ENCODE measurements at places on chromosomes 5 and 9. TPM values are rescaled to one million over a fixed set of nuclear protein-coding genes. Genes with fewer than 3 reads are reported as not detected.
A peak's percentile ranks its signal among the peaks of the same experiment; 100 is the strongest.

- DNase-seq = no peak
Observed at GRCh38 chr5:154298065-154298464, 107.5 kb downstream of the GALNT10 start.

DNA sequence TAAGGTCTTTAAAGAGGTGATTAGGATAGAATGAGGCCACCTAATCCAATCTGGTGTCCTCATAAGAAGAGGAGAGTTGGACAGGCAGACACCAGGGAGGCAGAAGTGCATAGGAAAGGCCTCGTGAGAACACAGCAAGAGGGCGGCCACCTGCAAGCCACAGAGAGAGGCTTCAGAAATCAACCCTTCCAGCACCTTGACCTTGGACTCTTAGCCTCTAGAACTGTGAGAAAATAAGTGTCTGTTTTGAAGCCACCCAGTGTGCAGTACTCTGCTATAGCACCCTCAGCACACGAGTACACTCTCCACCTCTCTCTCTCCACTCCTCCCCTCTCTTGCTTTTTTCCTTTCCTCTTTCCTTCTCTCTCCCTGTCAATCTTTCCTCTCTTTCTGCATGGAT is 26.8 kb downstream of the NIPAL4 start:
- no peak for DNase-seq

DNA sequence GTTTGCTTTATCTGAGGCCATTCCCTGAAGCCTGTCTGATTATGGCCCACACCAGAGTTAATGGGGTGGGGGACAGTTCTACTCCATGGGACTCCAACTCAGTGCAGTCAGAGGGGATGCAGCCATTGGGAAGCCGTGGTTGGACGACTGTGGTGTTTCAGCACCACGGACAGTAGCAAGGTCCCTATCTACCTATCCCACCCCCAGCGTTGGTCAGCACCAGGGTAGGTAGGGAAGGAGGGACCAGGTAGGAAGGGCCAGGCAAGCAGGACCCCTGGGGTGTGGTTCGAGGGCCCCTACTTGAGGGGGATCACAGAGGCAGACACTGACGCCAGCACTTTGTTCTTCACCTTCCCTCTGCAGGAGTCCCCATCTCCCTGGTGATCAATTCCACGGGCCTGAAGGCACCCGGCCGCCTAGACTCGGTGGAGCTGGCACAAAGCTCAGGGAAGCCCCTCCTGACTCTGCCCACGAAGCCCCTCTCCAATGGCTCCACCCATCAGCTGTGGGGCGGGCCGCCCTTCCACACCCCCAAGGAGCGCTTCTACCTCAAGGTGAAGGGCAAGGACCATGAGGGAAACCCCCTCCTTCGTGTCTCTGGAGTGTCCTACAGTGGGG is 33.2 kb downstream of the HMCN2 start:
- DNase-seq = no peak

GRCh38 chr9:110291921-110292557 is 35.7 kb upstream of the TXN start:
- no peak for DNase-seq

- DNase-seq = peak; percentile 49
Observed at GRCh38 chr5:44885903-44886302, 77.2 kb downstream of the MRPS30 start.

DNA sequence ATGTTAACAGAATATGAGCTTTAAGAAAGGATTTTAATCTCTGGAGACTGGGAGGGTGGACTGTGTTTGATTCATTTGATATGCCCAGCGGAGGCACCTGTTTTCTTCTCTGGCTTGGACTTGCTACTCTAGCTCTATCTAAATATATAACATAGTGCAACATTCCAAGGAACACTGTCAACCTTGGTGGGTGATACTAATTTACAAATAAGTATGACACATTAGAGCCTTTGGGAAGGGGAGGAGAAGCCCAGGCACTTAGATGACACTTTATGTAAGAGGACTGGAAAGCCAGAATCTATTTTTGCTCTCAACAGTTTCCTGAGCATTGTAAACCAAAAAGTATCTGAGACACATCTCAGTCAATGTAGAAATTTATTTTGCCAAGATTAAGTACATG is 83.4 kb upstream of the SHISAL2B start:
- DNase-seq = no peak

GRCh38 chr9:120348951-120349429 is 231.0 kb downstream of the CDK5RAP2 start:
- peak; percentile 73 for DNase-seq

DNA sequence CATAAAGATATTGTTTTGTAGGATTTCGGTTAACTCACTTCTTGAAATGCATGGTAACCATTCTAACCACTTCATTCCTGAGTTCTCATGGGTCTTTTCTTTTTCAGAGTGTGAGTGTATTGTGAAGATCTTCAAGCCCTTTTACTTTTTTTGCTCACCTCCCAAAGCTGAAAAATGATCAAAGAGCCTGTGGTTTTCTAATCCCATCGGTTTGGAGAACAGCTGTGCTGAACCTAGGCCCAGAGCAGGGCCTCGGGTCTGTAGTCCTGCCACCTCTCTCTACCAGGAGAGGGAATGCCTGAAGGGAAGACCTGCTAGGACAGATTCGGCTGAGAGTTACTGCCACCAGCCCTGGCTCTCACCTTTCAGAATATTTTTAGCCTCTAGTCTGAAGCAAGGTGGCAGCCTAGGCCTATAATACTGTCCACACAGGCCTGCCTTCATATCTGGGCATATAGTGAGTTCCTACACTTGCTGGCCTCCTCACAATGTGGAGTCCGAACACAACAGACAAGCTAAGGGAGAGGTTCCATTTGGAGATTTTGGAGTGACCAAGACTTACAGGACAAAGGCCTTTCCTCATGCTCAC is 13.8 kb downstream of the RGMB start:
- DNase-seq = no peak

DNA sequence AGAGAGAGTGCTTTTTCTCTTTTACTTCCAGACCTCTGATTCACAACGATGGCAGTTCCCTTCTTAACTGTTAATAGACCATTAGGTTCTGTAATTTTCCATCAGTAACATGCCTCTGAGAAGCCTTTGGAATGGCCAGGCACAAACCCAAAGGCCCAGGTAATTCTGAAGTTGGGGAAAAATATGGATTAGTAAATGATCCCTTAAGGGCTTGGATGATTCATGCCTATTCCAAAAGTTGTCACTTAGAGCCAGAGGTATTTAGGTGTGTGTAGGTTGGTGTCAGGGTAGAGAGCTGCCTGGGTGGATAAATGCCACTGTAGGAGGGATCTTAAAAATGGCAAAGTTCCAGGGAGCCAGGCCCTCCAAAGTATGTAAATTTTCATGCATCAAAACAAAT is 228.8 kb downstream of the PLK2 start:
- no peak for DNase-seq

GRCh38 chr9:17789316-17789715 is 210.4 kb downstream of the SH3GL2 start:
- no peak for DNase-seq

DNA sequence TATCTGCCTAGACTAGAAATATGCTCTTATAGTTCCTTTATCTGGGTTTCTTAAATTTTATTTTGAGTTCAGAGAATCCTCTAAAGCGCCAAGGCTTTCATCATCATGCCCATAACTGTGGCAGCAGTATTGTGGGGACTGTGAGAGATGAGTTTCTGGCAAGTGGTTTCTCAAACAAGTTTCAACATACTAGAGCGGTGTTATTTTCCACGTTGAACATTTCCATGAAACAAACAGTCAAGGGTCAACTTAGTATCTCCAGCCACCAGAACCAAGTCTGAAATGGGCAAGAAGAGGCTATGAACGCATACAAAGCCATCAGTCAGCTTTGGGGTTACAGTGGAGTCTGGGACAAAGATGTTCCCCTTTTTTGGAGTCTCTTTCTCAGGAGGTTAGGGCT is 40.3 kb downstream of the SERINC5 start:
- no peak for DNase-seq

GRCh38 chr5:27474395-27474794 is 436.0 kb upstream of the CDH9 start:
- DNase-seq = no peak

- DNase-seq = no peak
Observed at GRCh38 chr9:136107953-136108647, 10.6 kb downstream of the TMEM250 start.

DNA sequence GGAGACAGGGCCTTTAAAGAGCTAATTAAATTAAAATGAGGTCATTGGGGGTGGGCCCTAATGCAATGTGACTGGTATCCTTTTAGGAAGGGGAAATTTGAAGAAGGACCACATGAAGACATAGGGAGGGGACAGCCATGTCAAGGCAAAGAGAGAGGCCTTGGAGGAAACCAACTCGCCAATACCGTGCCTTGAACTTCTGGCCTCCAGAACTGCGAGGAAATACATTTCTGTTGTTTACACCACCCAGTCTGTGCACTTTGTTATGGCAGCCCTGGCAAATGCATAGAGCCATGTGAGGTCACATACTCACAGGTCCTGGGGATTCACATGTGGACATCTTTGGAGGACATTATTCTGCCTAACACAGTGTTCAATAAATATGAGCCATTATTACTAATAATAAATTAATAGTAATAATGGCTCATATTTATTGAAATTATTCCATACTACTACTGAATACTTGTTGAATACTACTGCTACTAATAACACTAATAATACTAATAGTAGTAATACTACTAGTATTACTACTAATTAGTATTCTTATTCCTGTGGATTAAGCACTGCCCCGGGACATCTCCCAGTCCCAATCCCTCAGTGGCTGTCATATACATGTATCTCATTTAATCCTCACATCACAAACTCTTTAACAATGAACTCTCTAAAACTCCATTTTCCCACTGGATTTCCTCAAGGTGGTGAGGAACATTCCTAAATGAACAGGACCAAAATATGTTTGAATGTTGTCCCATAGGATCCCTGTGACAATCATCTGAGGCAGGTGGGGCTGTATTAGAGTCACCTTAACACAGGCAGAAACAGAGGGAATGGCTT is 8.4 kb downstream of the TRAF1 start:
- DNase-seq = no peak

DNA sequence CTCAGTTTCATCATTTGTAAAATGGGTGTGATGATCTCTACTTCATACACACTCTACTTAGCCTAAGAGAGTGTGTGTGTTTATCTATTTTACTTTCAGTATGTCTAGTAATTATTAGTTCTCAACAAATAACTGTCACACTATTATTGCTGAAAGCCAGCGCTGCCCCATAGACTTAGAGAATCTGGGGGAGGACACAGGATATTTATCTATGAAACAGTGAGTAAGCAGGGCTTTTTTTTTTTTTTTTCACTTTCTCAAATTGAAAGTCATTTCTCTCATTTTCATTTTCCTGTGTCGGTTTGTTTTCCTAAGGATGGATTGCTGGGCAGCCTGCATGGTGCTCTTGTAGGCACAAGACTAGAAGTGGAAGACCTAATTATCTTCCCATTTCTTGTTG is 248.4 kb upstream of the RPS23 start:
- no peak for DNase-seq

Gene EPB41L4A
- total RNA-seq = 0.42 TPM

Gene CDX1
- not detected for total RNA-seq

Gene ZBED3
- total RNA-seq = 0.63 TPM

Gene TLX3
- total RNA-seq = not detected

Gene TEX48
- not detected for total RNA-seq

Gene IRX2
- total RNA-seq = 5.8 TPM

Data from SK-MEL-5 (cell line).